ENCODE measurements at places on chromosomes 11 and 22.

DNA sequence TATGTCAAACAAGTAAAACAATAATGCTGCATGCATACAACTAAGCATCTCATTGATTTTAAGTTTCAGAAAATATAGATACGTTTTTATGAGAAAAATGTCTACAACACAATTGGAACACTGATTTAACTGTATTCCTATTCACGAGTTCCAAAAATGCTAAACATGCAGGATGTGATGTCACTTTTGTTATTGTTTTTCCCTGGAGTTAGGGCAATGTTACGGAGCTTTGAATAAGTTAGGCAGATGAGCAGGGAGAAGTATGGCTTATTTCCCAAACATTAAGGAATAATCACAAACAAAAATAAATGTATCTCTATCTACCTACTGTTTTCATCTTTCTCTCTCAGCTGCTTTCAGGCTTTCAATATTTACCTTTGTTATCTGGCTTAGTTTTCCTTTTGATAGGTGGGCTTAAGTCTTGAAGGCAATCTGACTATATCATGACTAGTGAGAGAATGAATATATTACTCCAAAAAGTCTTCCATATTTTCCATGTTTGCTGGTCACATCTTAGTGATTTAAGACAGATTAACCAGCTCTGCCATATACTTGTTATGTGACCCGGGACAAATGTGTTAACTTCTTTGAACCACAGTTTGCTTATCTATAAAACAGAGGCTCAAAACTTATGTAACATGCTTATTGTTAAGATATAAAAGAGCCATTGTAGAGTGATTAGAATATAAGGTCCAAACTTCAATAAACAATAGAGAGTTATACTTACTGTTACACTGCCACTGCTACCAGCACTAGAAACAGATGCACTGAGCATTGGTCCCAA, 854.4 kb upstream of the CCDC90B start:
- no peak for DNase-seq

DNA sequence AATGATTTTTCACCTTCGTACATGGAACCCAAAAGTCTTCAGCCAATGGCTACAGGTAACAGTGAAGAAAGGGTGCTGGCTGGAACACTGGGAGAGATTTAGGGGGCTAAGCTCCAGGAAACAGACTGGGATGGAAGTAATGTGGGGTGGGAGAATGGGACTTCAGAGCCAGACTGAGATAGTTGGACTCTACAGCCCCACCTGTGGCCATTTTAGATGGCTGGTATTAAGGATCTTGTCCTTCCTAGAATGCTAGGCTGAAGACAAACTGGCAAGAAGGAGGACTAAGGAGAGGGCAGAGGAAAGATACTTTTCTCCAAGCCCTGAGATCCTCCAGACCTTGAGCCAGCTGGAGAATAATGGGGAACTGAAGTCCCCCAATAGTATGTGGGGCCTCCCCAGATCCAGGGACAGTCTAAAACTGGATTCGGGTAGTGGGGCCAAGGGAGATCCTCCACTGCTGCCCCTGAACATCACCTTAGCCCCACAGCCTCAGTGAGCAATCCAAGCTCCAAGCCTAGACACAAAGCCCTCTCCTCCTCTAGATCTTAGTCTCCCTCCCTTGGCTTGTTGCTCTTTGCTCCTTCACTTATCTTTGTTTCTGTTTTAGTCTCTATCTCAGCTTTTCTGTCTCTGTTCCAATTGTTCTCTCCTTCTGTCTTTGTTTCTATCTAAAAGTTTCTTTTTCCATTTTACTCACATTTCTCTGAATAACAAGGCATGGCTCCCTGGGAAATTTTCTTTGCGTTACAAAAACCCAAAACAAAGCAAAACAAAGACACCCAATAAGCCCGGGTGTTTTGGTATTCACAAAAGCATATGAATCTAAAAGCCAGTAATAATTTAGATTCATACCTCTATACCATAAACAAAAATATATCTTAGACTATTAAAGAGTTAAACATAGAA, 16.2 kb upstream of the RRAS2 start:
- no peak for DNase-seq

- DNase-seq = no peak
Measured at GRCh38 chr22:46471901-46472721, 65.3 kb downstream of the CELSR1 start.

DNA sequence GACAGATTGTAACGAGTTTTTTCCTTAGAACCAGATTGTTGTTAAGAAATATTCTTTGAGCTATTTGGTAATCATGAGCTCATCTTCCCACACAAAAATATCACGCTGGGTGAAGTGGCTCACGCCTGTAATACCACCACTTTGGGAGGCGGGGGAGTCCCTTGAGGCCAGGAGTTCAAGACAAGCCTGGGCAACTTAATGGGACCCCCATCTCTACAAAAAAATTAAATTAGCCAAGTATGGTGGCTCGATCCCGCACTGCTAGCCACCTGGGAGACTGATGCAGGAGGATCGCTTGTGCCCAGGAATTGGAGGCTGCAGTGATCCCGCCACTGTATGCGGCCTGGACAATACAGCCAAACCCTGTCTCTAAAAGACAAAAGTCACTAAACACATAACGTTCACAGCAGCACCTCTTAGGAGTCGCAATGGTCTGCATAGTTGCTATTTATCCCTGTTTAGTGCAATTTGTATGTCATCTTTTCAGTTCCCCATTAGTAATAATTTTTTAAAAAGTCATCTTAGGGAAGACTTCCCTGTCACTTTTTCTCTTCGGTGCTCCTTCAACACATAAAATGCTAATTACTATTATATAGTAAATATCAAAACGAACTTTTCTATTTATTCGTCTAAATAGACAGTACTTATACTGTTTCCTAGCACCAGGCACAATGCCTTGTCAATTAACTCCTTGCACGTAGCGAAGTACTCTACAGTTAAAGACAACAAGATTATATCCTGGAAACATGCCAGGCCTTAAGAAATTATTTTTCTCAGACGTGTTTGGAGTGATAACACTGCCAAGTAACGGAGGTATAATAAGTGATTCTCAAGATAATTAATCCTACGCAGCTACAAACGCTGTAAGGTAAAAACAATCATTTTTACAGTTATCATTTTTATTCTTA, 1.1 kb downstream of the ST13 start:
- DNase-seq = peak; percentile 60

- DNase-seq = no peak
Measured at GRCh38 chr11:70348608-70349007, 49.7 kb upstream of the CTTN start.

GRCh38 chr11:68956142-68956541, 24.6 kb downstream of the MRGPRD start:
- peak; percentile 64 for DNase-seq

DNA sequence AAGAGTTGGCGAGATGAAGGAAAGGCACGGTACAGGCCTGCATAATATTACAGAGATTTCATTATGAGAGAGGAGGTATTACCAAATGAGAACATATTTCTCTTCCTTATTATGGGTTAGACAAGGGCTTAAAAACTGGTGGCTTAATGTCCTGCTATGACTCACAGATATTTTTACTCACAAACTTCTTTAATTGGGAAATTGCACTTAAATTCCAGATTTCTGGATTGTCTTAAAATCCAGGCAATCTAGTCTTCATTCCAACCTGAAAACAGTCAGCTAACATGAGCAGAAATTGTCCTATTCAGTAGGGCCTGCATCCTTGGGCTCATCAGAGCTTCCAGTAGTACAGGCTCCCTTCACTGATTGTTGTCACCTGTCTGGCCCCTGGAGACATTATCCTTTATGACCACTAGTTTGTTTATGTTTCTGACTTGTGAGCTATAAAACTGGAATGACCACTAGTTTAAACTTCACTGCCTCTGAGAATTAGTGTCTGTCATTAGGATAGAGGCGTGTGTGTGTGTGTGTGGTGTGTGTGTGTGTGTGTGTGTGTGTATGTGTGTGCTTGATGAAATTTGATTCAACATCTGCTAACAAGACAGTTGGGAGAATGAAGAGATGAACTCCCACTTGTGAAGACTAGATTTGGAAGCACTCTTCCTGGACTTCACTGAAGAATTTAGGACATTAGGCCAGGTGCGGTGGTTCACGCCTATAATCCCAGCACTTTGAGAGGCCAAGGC, 25.1 kb downstream of the DBX1 start:
- no peak for DNase-seq

DNA sequence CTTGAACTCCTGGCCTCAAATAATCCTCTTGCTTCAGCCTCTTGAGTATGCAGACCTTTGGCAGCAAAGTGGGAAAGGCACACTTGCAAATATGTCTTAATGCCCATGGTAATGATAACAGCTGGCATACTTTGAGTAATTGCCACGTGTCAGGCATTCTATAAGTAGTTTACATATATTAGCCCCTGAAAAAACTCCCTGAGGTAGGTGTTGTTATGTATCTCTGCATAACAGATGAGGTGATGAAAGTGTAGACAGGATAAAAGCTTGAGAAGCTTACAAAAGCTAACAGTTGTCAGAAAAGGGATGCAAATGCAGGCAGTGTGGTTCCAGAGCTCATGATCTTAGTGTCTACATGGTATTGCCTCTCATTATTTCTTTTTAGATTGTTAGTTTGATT, 291.1 kb upstream of the C11orf87 start:
- no peak for DNase-seq

DNA sequence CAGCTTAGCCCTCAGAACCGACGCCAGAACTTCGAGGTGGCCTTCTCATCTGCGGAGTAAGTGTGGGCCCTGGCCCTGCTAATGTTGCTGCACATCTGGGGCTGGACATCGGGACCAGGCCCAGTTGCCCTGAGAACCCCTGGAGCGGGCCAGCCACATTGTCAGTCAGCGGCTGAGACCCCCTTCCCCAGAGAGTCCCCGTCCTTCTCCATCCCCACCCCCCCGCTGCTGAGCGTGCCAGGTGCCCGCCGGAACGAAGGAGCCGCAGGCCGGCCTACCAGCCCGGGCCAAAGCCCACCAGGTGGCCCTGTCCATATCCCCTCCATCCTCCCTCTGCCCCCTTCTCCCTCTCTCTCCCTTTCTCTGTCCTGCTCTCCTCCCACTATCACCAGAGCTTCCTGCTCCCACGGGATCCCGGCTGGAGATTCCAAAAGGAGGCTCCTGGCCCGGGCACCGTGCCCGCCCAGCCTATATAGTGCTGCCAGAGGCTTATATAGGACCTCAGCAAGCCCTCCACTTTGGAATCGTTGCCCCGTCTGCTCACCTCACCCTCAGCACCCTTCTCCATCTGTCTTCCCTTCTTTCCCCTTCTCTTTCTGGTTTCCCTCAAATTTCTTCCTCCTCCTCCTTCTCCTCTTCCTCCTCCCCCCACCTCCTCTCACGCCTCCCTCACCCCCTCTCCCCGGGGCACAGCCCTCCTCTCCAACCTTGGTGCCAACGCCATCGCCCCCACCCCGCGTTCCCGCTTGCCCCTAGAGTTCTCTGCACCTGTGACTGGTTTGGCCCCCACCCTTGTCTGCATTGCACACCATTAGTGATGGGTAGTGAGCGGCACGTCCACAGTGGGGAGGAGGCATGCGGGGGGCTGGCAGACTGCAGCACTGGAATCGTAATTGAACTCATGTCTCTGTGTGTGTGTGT, 7.3 kb downstream of the SELENOM start:
- no peak for DNase-seq

- no peak for DNase-seq
Measured at GRCh38 chr22:23060612-23061400, 9.5 kb upstream of the GNAZ start.

DNA sequence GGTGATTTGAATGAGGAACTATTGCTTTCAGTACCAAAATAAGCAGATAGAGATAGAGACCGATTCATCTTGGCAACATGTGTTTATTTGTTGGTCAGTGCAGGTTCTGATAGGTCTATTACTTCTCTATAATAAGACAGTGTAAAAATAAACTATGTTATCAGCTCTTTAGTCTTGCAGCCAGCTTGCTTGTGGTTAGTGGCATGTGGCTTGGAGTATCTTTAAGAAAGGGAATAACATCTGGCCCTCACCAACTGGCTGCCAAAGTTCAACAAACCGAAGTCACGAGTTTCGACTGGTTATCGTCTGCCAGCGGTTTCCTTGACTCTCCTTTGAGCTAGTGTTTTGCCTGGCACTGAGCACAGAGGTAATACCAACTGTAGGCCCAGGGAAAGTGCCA, 71.8 kb downstream of the CTTN start:
- DNase-seq = no peak

DNA sequence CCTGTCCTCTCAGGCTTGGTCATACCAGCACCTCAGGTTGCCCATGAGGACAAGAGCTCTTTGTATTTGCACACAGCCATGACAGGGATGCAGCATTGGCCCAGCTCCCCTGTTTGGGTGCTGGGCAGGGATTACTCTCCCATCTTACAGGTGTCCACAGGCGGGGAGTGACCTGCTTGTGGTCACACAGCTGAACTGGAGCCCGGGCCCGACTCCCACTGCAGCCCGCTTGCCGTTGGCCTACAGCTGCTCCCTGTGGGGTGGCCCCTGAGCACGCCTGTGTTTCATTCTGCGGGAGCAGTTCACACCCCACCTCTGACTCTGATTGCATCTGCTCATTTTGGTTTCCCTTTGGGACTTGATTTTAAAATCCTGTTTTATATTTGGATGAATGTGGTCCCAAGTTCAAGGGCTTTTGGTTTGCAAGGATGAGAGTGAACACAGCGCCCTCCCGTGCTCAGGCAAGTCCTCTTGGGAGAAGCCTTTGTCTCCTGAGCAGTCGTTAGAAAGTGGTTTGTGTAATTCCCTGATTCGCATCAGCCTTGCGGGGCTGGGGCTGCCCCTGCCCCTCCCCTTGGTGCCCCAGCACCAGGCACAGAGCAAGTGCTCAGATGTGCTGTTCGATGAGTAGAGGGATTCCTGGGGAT, 9.3 kb downstream of the PICK1 start:
- DNase-seq = no peak

DNA sequence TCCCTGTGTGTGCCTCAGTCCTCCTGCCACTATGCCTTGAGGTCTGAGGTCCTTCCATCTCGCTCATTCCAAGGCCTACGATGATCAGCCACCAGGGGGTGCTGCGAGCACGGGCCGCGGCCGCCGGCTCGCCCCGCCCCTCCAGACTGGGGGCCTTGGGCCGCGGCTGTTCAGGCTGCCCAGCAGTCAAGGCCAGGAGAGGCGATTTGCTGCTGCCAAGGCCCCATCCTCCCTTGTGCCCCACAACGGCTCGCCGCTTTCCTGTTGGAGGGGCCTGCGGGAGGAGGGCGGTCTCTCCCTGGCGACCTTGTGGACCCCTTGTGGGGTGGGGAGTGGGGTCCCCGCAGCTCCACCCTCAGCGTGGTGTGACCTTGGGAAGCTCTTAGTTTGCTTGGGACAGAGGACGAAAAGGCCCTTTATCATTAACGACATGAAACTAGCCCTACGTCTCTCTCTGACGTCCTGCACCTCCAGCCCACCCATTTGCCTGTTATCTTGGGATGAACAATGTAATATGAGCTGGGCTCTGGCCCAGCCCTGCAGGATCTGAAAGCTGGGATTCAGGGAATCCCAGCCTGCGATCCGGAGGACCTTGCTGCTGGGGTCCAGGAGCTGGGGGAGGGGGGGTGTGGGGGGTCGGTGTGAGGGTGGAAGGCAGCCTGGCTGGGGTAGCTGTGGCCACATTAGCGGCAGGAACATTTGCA, 5.3 kb upstream of the GALR3 start:
- peak; percentile 74 for DNase-seq

GRCh38 chr11:95084509-95084908, 5.1 kb upstream of the ENDOD1 start:
- no peak for DNase-seq

DNA sequence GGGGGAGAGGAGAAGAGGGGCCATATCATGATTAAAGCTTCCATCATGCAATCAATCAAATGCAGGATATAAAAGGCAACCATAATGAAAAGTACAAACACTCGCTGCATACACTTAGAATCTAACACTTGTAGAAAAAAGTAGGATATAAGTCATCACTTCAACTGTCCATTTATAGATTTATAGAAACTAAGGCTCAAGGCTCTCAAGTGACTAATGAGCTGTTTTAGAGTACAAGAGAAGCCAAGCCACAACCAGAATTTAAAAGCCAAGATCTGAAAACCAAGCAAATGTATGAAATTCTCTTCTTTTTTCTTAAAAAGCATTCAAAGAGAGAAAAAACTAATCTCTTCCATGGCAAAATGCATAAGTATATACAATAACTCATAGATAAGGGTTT, 160.2 kb upstream of the BLID start:
- no peak for DNase-seq

Data from NB4 (cell line).